ENCODE measurements at places on chromosomes 16 and 17.

GRCh38 chr16:65700596-65700995, 578.7 kb upstream of the CDH11 start:
- DNase-seq = no peak

- peak; percentile 32 for DNase-seq
Measured at GRCh38 chr17:14303343-14304221, 2.7 kb downstream of the HS3ST3B1 start.

DNA sequence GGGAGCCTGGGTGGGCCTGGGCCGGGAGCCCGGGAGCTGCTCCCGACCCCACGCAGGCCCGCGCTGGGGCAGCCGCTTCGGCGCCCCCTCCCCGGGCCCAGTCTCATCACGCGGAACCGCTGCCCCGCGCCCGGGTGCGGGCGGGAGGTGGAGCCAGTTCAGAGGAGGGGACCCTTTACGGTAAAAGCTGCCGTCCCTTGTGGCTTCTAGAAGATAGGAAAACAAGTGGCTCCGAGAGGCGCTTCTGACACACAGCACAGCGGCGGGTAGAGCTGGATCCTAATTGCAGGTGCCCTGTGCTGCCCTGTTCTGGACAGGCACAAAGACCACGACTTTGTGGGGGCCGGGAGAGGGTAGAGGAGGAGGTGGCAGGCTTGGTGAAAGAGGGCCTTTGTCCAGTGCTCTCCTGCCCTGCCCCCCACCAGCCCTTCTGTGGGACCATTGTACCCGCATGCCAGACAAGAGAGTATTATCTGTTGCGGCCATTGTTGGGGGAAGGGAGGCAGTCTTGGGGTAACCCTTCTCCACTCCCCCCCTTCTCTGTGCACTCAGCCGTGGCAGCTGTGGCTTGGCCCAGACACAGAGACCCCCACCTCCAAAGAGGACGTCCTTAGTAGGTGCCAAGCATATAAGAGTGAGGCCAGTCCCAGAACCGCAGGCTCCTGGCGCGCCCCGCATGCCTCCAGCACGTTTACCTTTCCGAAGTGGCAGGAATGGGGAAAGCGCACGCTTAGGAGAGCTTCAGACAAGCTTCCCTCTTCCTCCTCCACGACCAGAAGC, 736 bp downstream of the CNP start:
- DNase-seq = no peak

- DNase-seq = peak; percentile 54
Measured at GRCh38 chr16:5895137-5895536, 797.5 kb upstream of the EEF2KMT start.

DNA sequence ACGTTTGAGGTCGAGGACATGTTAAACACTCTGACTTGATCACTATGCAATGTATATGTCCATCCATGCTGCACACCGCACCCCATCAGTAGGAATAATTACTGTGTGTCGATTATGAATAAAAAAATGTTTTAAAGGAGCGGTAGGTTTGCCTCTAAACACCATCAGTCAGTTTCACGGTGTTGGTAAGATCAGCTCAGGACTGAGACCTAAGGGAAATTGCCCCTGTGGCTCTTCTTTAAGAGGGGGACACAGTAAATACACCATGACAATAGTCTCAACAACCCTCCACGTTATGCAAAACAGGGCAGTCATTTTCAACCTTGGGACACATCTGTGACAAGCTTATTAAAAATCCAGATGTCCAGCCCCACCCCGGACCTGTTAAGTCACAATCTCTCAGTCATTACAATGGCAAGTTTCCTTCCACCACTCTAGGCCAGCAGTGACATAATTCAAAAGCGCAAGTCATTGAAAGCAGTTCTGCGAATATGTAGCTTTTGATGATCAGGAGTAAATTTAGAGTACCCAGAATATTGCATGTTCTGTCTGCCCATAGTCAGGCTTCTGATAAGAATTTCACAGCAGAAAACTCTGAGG, 1.2 kb downstream of the ATMIN start:
- no peak for DNase-seq

GRCh38 chr17:61411261-61412142, 11.9 kb downstream of the TBX2 start:
- peak; percentile 61 for DNase-seq

- DNase-seq = no peak
Measured at GRCh38 chr16:25859645-25860044, 167.9 kb downstream of the HS3ST4 start.

DNA sequence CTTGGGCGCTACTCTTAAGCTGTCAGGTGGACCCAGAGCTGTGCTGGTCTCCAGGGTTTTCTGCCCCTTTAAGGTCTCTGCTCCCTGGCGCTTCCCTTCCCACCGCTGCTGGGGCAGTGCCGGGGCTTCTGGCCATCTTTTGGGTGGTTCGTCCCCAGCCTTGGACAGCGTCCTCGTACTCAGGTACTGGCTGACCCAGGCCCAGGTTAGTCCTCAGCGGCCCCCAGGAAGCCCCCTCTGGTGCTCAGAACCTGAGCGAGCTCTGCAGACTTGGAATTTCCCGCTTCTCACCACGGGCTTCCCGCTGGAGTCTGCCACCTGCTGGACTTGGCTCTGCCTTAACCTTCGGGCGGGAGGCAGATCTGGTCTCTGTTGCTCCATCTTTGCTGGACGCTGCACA, 94.1 kb upstream of the ZNF750 start:
- no peak for DNase-seq

DNA sequence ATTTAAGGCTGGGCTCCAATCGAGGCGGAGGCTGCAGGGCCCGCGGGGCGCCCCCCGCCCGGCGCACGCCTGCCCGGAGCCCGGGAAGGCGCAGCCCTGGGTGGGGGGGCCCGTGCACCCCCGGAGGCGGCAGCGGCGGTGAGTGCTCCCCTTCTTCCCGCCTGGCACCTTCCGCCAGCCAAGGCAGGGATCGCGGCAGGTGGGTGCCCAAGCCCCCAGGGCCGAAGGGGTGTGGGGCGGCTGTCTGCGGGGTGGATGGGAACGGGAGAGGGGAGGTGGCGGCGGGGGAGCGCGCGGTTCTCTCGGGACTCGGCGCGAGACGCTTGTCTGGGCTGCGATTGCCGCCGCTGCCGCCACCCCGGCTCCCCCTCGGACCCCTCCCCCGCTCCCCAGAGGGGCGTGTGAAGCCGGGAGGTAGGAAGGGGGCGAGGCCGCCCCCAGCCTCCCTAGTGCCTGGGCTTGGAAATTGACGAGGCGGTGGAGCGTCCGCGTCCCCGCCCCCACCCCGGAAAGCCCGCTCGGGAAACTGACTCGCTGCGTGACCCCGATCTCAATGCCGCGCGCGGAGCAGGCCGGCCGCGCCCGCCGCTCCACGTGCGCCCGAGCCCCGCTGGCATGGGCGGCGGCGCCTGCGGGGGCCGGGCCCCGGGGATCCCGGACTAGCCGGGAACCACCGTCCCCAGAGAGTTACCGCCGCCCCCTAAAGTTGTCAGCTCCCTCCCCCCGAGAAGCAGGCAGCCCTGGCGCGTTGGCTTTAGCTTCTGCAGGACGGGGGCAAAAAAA, 231.5 kb downstream of the MRTFB start:
- no peak for DNase-seq
